Right renal cortex interstitium (tissue), 3 donors: ENCODE measurements at places on chromosomes 2 and 18. TPM values are rescaled to one million over a fixed set of nuclear protein-coding genes. Genes with fewer than 3 reads are reported as not detected.

The ARHGAP28 gene
- polyA plus RNA-seq = 69.3 TPM

The PARD6G gene
- polyA plus RNA-seq = 30.2 TPM

The GKN1 gene
- not detected for polyA plus RNA-seq

The B4GALT6 gene
- 18.5 TPM for polyA plus RNA-seq

The FEV gene
- polyA plus RNA-seq = 0.07 TPM

The STEAP3 gene
- polyA plus RNA-seq = 1.3 TPM

The IRS1 gene
- polyA plus RNA-seq = 10.5 TPM

The FRZB gene
- polyA plus RNA-seq = 14.5 TPM

The CPO gene
- 1.3 TPM for polyA plus RNA-seq

The MRPL30 gene
- polyA plus RNA-seq = 51.9 TPM

The POU3F3 gene
- 86.0 TPM for polyA plus RNA-seq

The UGT1A10 gene
- not detected for polyA plus RNA-seq

The ST8SIA3 gene
- polyA plus RNA-seq = not detected

The MRO gene
- polyA plus RNA-seq = 3.0 TPM

The LCT gene
- 0.03 TPM for polyA plus RNA-seq

The SIX3 gene
- not detected for polyA plus RNA-seq

The LHCGR gene
- 0.22 TPM for polyA plus RNA-seq

The HYCC2 gene
- 13.5 TPM for polyA plus RNA-seq

The AOX1 gene
- polyA plus RNA-seq = 2.2 TPM

The ANO7 gene
- 1.3 TPM for polyA plus RNA-seq

The ATP8B1 gene
- polyA plus RNA-seq = 31.3 TPM

The DLX1 gene
- polyA plus RNA-seq = not detected

The TXNL4A gene
- polyA plus RNA-seq = 88.4 TPM

The NPC1 gene
- 20.0 TPM for polyA plus RNA-seq

The SPATA3 gene
- polyA plus RNA-seq = not detected

The CNRIP1 gene
- 23.8 TPM for polyA plus RNA-seq

The FMNL2 gene
- 107 TPM for polyA plus RNA-seq

The CBLN2 gene
- polyA plus RNA-seq = 10.1 TPM

The TLX2 gene
- not detected for polyA plus RNA-seq

The NT5DC4 gene
- polyA plus RNA-seq = not detected

The LPIN2 gene
- 37.7 TPM for polyA plus RNA-seq

The TANC1 gene
- polyA plus RNA-seq = 52.8 TPM

The ACAA2 gene
- 255 TPM for polyA plus RNA-seq

The NRP2 gene
- 60.2 TPM for polyA plus RNA-seq

The THSD7B gene
- polyA plus RNA-seq = 5.4 TPM

The SGO2 gene
- 15.8 TPM for polyA plus RNA-seq

The C2orf80 gene
- polyA plus RNA-seq = 0.85 TPM

The GDF7 gene
- 3.8 TPM for polyA plus RNA-seq

The DTYMK gene
- 37.4 TPM for polyA plus RNA-seq

The COQ10B gene
- 20.8 TPM for polyA plus RNA-seq
